ENCODE measurements at places on chromosomes 2 and 18.

DNA sequence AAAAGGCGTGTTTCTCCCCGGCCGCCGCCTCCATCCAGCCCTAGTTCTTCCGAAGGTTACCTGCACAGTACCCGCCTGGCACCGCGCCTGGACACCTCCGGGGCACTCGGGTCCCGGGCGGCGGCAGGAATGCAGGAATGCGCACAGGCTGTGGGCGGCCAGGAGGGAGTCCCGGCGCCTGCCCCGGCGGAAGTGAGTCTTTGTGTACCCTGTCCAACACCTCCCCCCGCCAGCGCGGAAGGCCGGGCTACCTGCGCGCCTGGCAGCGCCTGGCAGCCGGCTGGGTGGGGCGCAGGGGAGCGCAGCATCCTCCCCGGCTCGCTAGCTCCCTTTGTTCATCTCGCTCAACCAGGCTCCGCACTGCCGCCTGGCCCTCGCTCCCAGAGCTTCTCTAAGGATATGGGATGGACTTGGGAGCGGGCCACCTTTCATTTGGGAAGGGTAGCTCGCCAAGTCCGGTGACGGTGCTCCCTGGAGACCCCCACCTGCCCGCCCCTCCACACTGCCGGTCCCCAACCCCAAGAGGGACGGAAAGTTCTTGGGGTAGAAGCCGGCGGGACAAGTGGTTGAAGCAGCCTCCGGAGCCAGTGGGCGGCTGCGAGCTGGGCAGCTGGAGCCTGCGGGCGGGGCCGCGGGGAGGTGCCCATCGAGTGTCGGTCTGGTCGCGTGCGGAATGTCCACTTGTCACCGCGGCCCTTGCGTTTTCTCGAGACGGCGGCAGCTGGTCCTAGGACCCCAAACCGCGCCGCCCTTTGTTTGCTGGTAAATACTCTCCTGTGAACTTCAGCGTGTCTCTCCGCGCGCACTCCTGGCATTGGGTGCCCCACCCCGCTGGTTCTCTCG lies 1.2 kb upstream of the ST6GAL2 start:
- no peak for DNase-seq

- no peak for DNase-seq
Observed at GRCh38 chr2:13682540-13683272, 949.8 kb upstream of the LRATD1 start.

- no peak for DNase-seq
Observed at GRCh38 chr2:152396051-152396511, 61.1 kb downstream of the FMNL2 start.

- DNase-seq: no peak
Observed at GRCh38 chr18:57789090-57789489, 14.0 kb downstream of the ATP8B1 start.

DNA sequence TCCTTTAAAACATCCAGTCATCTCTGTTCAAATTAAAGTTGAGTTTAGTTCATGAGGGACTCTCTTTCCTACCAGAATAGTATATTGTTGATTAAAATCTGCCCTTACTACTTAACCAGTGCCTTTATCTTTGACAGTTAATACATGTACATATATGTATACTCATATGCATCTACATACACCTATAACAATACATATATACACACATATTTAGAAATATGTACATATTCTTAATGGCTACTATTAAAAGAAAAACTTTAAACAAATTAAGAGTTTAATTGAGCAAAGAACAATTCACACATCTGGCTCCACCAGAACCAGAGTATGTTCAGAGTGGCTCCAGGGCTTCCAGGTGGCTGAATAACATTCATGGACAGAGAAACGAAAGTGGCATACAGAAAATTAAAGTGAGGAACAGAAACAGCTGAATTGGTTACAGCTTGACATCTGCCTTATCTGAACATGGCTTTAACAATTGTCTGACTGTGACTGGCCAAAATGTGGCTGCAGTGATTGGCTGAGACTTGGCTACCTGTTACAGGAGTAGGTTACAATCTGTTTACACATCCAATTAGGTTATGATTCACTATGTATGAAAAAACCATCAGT lies 38.8 kb downstream of the ZNF519 start:
- no peak for DNase-seq

DNA sequence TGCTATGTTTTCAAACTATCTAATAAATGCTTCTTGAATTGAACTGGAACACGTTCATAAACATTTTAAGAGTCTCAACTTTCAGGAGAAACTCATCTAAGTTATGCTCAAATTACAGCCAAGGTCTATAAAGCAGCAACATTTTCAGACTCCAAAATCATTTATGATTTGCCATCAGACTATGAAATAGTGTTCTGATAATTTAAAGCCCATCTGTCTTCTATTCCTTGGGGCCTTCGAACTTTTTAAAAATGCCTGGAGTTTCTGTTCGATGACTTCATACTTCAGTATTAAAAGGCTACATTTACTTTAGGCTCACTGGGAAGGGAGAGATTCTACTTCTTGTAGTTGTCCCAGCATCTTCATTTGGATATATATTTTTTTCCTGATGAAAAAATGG lies 73.6 kb upstream of the NXPH2 start:
- DNase-seq: no peak

- DNase-seq: no peak
Observed at GRCh38 chr2:224807153-224807964, 91.2 kb upstream of the CCDC195 start.

GRCh38 chr2:60368456-60368855 lies 185.0 kb downstream of the BCL11A start:
- no peak for DNase-seq

- DNase-seq: no peak
Observed at GRCh38 chr2:147862859-147863516, 18.2 kb downstream of the ACVR2A start.

GRCh38 chr2:213640738-213641425 lies 356.6 kb downstream of the SPAG16 start:
- no peak for DNase-seq

DNA sequence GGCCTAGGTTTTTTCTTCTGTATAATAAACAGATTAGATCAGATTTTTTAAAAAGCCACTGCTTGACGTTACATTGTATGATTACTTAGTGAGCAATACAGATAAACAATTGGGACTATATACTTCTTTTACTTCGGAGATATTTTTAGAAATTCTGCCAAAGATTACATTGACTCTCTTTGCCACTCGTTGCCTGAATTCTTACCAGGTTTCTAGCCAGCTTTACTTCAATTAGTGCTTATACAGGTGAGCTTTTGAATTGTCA lies 156.6 kb downstream of the HAUS1 start:
- DNase-seq: no peak

GRCh38 chr18:37535968-37536367 lies 29.6 kb downstream of the CELF4 start:
- no peak for DNase-seq

DNA sequence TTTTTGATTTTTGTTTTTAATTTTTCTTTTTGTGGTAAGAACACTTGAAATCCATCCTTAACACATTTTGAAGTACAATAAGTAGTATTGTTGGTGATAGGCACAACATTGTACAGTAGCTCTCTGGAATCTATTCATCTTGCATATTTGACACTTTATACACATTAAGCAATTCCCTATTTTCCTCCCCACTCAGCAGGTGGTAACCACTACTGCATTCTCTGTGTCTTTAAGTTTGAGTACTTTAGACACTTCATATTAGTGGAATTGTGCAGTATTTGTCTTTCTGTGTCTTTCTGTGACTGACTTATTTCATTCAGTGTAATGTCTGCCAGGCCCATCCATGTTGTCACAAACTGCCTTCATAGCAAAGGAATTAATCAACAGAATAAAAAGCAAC lies 471.7 kb upstream of the CDH20 start:
- no peak for DNase-seq

DNA sequence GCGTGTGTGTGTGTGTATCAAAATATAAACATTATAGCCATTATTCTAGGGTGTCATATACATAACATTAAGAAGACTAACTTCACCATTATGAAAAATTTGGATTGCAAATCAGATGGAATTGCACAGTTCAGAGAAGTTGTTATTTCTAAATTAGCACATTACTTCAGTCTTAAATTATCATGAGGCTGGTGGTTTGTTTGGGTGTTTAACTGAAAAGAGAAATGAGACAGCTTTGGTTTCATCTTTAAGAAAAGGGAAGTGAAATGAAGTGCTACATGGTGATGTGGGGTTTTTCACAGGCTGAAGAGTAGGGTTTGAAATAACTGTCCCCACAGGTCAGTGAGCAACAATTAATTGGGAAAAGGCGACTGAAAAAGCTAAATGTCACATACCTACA lies 161.2 kb upstream of the XIRP2 start:
- DNase-seq: no peak

DNA sequence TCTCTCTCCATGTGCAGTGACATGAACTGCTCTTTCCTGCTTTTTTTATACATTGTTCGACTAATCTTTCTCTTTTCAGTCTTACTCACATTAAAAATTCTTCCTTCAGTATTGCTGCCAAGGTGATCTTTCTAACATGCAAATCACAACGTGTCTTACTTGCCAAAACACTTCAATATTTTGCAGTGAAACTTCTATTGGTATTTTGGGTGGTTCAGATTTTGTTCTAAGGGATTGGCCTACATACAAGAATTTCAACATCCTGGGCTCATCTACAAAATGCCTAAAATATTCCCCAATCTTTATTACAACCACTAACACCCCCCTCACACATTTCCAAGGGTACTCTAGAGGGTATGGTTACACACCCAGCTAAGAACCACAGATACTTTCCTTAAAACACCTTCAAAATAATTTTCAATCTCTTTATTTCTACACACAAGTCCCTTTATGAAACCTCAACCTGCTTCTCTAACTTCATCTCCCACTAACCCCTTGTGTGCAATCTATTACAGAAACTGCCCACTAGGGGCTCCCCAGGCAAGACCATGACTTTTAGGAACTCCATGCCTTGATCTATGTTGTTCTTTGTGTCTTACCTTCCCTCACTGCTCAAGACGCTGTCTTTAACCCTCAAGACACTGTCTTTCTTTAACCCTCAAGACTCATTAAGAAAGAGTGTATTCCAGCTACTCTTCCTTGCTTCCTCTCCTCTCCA lies 50.9 kb downstream of the COL3A1 start:
- no peak for DNase-seq

DNA sequence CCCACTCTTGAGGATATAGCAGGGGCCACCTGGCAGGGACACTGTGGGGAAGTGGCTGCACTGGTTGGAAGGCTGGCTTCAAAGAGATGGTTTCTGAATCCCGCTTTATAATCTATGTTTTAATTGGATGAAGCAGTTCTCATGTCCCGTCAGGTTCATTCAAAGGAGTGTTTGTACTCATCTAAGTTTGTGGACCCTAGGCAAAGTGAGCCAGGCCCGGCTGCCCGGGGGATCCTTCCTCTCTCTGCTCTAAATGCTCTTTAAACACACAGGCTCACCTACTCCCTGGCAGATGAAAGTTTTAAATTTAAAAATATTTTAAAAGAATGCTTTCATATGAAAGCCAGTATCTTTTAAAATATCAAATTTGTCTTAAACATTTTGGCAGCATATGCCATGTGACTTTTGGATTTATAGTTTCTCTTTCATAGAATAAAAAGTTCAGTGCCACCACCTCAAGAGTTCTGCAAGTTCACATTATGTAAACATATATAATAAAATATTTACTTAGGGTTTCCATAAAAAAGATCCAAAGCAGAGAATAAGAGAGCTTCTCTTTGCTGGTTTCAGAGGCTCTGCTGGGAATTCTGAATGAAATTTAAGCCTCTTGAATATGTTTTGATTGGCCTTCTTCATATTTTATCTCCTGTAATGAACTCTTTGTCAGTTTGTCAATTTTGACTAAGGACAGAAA lies 143.5 kb upstream of the ALPP start:
- DNase-seq: no peak

DNA sequence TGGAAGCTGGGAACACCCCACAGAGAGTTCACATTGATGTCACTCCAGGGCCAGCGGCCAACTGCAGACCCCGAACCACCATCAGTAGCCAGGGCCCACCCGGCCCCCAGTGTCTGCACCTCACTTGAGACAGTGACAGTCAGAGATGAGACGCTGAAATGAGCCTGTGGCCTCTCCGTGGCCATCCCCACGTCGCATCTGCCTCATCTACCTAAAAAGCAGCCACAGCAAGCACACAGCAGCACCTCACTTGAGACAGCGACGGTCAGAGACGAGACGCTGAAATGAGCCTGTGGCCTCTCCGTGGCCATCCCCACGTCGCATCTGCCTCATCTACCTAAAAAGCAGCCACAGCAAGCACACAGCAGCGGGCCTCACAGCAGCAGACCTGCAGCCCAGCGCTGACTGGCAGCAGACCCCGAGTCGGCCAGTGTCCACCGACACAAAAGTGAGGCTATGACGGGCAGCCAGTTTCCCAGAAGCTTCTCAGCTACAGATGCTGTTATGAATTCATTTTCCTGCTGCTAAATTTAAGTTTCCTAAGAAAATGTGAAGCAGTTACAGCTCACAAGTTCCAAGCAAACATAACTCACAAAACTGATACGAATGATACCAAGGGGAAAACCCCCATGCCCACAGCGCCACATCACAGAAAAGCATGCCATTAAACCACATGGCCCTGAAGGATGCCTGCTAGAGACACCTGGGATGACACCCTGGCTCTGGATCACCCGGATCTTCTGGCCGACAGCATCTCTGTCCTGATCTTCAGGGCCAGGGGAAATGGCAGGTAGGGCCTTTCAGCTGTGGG lies 27.7 kb downstream of the SNORC start:
- no peak for DNase-seq

DNA sequence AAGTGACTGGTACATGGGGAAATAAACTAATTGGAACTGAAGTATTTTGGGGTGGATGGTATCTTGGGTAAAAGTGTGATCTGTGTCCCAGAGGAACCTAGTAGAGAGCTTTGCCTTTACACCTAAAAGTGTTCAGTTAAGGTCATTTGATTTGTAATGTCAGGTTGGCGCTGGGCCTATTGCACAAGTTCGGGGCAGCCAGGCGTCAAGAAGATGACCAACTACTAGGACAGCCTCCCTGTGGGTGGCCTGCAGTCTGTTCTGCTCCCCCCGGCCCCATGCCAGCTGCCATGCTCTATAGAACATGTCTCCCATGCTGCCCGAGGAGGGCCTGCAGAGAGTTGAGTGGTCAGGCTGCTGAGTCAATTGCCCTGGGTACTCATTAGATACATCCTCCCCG lies 10.1 kb downstream of the RRM2 start:
- DNase-seq: no peak
